Stimulated activated naive CD8-positive, alpha-beta T cell treated with anti-CD3 and anti-CD28 coated beads, Interleukin-15, amount 100 ng/mL, for 72 hours (primary cell): ENCODE measurements at places on chromosomes 7 and 10.

GRCh38 chr7:91918356-91918755 is 22.3 kb upstream of the AKAP9 start:
- no peak for DNase-seq

DNA sequence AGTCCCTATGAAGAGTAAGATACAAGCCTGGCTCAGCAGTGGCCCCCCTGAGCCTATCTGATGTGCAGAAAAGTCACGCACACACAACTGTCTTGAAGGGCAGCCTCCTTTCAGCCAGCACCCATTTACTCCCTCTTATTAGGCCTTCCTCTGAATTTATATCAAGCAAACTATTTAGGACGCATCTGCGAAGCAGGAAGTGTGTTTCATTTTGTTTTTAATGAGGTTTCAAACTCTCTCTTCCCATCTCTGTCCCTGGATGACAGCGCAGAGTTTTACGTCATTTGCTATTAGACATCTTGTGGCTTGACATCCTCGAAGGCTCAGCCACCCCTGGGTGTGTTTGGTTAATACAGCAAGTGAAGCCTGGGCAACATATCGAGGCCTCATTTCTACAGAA is 79.5 kb downstream of the CUX1 start:
- no peak for DNase-seq

DNA sequence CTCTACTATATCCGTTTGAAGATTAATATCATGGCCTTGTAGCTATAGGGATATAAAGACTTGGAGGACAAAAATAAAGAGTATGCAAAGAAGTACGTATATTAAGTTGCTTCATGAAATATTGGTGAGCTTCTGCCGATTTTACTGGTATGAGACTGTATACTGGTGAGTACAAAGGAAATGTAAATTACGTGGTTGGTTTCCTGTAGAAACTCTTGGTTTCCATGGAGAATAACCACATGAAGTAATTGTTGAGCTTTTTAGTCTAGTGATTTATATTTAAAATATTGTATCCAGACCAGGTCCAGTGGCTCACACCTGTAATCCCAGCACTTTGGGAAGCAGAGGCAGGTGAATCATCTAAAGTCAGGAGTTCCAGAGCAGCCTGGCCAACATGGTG is 32.2 kb upstream of the GLI3 start:
- no peak for DNase-seq

DNA sequence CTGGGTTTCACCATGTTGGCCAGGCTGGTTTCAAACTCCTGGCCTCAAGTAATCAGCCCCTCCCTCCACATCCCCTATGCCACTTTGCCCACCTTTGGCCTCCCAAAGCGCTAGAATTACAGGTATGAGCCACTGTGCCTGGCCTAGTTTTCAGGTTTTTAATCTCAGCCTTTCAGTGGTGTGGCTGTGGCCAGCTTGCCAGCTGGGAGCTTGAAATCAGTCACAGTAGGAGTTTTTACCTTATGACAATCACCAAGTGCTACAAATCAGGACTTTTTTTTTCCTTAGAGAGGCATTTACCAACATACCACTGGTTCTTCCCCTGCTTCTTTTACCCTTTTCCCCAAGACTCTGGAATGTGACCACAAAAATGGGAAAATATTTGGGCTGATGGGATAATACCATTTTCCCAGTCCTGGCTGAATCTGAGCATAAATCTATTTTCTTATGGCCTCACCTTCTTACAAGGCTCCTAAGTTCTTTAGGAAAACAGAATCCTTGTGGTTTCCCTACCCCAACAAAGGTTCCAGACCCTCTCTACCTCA is 6.2 kb downstream of the STEAP4 start:
- no peak for DNase-seq

GRCh38 chr7:102432442-102433218 is 745 bp upstream of the ORAI2 start:
- DNase-seq, result peak; percentile 30

- no peak for DNase-seq
Measured at GRCh38 chr7:147412782-147413556, 1177.6 kb upstream of the C7orf33 start.

GRCh38 chr10:26031300-26031699 is 97.3 kb downstream of the MYO3A start:
- DNase-seq, result no peak

- no peak for DNase-seq
Measured at GRCh38 chr7:157445956-157446295, 109.1 kb downstream of the DNAJB6 start.

DNA sequence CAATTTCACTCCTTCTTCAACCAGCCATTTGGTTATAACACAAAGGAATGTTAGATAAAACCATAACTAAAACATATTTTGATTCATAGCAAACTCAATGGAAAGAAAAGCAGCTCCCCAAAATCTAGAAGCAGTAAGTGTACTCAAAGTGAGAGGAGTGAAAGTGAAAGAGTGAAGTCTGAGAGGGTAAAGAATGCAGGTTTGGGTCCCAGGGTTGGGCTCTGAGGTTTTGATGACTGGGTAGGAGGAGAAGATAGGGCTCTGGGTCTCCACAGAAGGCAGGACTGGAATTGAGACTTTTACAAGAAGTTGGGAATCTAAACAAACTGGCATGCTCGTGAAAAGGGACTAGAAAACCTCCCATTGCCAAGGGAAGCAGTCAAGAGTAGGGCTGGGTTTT is 85.4 kb upstream of the RSU1 start:
- no peak for DNase-seq

DNA sequence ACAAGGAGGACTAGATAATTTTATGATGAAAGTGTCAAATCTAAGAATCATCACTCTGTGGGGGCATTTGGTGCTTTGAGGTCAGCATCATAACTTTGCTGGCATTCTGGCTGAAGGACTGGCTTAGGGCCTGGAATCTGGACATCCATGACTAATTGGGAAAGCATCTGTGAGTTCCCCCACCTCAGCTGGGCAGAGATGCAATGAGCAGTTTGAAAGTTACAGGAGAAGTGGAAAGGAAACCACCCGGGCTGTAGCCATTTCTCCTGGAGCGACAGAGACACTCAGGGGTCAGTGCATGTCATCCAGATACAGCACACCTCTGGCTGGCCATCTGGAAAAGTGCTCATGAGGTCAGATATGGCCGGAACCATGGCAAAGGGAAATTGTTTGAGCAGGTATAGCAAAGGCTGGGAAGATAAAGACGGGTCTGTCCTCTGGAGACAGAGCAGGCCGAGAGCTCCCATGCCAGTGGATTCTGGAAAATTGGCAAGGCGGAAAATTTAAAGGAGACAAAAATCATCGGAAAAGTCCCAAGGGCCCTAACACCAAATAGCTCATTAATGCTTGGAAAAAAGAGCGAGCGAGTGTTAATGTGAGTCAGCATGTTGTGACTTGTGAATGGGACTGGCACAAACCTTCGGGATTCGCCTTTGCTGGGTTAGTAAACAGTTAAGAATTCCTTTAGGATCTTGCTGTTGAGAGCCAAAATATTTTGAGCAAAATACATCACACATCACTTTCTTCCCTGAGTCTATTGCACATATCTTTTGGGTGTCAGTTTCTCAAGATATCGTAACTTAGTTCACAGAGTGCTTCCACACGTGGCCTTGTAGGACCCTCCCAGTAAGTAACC is 188.4 kb upstream of the AGK start:
- DNase-seq, result no peak

DNA sequence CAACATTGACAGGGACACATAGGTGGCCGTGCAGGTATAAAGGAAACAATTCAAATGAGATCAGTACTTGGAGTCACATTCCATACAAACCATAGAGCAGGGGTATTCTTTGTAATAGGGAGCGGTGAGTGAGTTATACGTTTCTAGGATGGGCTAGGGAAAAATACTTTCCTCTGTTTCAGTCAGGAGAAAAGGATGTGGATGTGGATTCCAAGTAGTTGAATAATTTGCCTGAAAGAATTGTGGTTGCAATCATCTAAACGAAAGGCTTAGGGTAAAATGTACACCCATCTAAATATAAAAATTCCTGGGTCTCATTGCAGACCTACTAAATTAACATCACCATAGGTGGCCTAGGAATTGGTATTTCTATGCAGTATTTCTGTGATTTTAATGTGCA is 270.7 kb upstream of the IGFBP3 start:
- no peak for DNase-seq

DNA sequence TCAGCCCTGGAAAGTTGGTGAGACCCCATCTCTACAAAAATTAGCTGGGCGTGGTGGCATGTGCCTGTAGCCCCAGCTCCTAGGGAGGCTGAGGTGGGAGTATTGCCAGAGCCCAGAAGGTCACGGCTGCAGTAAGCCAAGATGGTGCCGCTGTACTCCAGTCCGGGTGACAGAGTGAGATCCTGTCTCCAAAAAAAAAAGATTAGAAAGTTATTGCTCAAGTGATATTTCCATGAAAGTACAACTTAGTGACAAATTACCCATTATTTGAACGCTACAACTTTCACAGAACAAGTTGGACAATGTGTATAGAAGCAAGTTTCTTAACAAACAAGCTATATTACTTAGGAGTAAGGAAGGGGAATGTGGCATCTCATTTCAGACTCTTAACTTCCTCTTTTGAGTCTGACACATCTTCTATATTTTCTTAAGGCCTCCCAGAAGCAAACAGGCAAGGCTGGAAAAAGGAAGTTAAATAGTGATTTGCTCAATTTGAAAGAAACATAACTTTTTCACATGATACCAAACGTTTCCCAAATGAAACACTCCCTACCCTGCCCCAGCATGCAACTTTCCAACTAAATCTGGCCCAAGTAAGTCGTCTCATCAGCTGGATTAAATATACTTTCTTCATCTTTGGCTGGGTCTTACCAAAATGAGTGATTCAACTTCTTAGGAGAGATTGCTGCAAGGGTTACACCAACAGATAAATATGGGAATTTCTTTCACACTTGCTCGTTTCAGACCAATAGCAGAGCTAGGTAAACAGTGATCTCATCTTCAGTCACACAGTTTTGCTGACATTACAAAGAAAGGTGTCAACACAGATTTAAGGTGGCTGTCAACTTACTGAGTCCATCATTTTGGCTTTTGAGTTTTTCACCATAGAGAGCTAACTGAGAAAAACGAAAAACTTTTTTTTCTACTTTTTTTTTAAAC is 66.3 kb upstream of the KLF6 start:
- no peak for DNase-seq

GRCh38 chr7:73718905-73719805 is at the start of gene STX1A:
Gene STX1A (minus strand): TSS chr7:73719669. CDS start chr7:73719631, 38 bp downstream.
- peak; percentile 77 for DNase-seq

- DNase-seq, result no peak
Measured at GRCh38 chr10:127153181-127153580, 43.2 kb downstream of the INSYN2A start.

- DNase-seq, result no peak
Measured at GRCh38 chr10:27794157-27794556, 48.5 kb upstream of the MKX start.

GRCh38 chr10:71635251-71635866 is 84.2 kb downstream of the C10orf105 start:
- DNase-seq, result no peak

DNA sequence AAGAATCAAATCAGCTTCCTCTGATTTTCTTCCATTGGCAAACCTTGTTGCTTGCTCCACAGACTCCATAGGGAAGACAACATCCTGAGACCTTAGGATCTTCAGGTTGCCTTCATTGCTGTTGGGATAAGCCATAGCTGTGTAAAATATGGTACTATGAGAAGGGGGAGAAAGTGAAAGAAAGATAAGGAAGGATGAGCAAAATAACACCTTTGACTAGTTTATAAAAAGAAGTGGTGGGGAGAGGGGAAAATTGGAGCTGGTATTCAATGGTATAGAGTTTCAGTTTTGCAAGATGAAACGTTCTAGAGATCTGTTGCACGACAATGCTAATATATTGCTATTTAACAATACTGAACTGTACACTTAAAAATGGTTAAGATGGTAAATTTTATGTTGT is 180.4 kb upstream of the PHYHIPL start:
- no peak for DNase-seq

- no peak for DNase-seq
Measured at GRCh38 chr10:61628875-61629513, 33.7 kb upstream of the CABCOCO1 start.

- peak; percentile 86 for DNase-seq
Measured at GRCh38 chr10:75230600-75231038, 5.1 kb downstream of the COMTD1 start.

GRCh38 chr7:82985144-82985802 is 177.4 kb downstream of the PCLO start:
- no peak for DNase-seq

- no peak for DNase-seq
Measured at GRCh38 chr7:41336981-41337380, 365.9 kb downstream of the INHBA start.

GRCh38 chr10:112492736-112493135 is 45.7 kb downstream of the VTI1A start:
- DNase-seq, result no peak

GRCh38 chr10:108244443-108245228 is 1080.1 kb upstream of the SORCS1 start:
- no peak for DNase-seq

GRCh38 chr10:51590818-51591217 is 108.6 kb downstream of the CSTF2T start:
- no peak for DNase-seq

DNA sequence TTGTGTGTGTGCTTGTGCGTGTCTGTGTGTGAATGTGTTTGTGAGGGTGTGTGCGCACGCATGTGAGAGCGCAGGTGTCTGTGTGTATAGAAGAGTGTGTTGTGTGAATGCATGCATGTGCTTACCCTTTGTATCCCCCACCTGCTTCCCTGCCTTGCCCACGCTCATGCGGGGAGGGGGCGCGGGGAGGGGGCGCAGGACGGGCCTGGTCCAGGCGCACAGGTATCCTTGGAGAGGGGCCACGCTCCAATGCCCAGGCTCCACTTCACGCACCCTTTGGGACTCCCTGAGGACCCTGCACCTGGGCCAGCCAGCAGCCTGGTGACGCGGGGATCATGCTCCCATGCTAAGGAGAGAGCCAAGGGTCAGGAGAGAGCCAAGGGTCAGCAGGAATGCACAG is 47.9 kb upstream of the EN2 start:
- DNase-seq, result no peak

DNA sequence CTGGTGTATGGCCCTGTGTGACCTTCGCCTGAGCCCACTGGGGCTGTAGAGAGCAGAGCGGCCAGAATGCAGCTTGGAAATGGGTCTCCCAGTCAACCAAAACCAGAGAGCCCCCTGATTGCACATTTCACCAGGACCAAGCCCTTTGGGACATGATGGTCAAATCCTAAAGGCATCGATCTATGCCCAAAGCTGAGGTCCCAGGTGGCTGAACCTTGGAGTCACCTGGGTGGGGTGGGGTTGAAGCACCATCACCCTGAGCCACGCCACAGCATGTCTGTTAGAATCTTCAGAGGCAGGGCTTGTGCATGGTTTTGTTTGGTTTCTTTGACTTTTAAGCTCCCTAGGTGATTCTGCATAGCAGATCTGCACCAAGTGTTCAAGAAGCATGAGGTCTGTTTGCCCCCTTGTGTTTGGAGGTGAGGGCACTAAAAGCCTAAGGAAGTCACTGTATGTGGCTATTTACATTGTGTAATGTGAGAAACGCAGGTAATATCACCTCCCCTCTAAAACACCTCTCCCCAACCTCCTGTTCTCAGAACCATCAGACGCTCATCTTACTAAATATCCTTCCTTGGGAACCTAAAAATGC is 9.6 kb downstream of the PKD1L1 start:
- no peak for DNase-seq

DNA sequence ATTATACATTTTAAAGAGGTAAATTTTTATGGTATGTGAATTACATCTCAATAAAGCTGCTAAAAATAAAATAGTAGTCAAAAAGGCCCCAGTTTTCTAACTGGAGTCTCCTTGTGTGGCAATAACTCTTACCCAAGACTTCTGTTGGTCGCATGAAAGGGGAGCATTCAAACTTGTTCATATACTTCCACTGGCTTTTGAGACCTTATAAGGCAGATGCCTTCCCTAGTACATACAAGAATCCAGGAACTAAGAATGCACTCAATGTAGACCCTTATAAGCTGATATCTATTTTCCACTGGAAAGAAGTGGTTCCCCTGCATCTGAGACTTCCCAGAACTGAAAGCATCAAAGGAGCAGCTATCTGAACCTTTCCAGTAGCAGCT is 13.0 kb downstream of the BCAP29 start:
- no peak for DNase-seq
